ENCODE measurements at places on chromosomes 13 and 19.

- DNase-seq, result no peak
Observed at GRCh38 chr19:29485293-29485692, 40.5 kb upstream of the VSTM2B start.

- peak; percentile 12 for DNase-seq
Observed at GRCh38 chr13:72952529-72953141, 106.2 kb upstream of the KLF5 start.

- no peak for DNase-seq
Observed at GRCh38 chr13:81089371-81090157, 748.6 kb upstream of the SPRY2 start.

GRCh38 chr13:69274231-69274630 is 833.4 kb upstream of the ATXN8OS start:
- DNase-seq, result no peak

- no peak for DNase-seq
Observed at GRCh38 chr13:51405176-51405575, 47.7 kb downstream of the INTS6 start.

DNA sequence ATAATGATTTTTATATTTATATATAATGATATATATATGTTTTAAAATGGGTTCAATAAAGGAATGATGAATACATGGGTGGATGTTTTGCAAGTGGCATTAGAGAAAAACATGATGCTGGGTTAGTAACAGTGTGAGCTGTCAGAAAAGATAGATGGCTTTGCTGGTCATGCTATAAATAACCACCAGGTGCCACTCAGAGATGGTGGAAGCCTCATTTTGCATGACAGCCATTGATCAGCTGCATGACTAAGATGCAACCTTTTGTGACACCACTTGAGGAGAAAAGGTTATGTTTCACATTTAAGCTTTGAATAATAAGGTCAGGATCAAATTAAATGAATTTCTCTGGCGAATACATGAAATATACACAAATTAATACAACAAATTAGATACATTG is 737.7 kb downstream of the PCDH9 start:
- DNase-seq, result peak; percentile 9

- DNase-seq, result no peak
Observed at GRCh38 chr19:19551853-19552192, 13.8 kb downstream of the CILP2 start.

GRCh38 chr13:110524541-110525257 is 36.8 kb downstream of the RAB20 start:
- DNase-seq, result peak; percentile 52

- peak; percentile 71 for DNase-seq
Observed at GRCh38 chr19:12778017-12778904, 2.9 kb upstream of the HOOK2 start.

- DNase-seq, result no peak
Observed at GRCh38 chr13:41246969-41247680, 16.3 kb downstream of the MTRF1 start.

DNA sequence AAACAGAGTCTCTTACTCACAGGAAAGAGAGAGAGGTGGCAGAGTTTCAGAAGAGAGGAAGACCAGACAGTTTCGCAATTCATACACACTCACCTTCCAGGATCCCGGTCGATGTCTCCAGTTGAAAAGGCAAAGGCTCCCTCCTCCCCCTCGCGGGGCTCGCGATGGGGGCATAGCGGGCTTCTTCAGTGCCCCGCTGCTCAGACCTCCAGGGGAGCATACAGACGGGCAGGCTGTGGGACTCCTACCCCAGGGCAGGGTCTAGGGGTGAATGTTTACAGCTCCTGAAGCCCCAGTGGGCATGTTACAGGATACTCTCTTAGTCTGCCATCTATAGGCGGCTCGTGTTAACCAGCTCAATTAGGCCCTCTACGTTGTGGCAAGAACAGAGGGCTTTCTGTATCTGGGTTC is 139.2 kb downstream of the SLITRK5 start:
- no peak for DNase-seq

- no peak for DNase-seq
Observed at GRCh38 chr19:43584484-43584883, 8.9 kb downstream of the PINLYP start.

DNA sequence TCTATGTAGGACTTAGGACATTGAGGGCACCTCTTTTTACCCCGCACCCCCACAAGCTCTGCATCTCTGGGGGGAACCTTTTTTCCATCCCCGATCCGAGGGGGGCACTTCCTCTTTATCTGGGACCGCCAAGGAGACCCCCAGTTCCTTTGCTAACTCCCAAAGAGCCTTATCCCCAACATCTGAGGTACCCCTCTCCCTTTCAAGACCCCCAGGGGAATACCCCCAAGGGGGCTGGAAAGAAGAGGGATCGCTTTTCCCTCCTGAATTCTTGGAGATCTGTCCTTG is 1.1 kb downstream of the TNFSF9 start:
- DNase-seq, result peak; percentile 34

GRCh38 chr13:105513448-105513847 is 1022.0 kb downstream of the EFNB2 start:
- DNase-seq, result no peak

GRCh38 chr19:29449371-29449770 is 76.4 kb upstream of the VSTM2B start:
- DNase-seq, result no peak

DNA sequence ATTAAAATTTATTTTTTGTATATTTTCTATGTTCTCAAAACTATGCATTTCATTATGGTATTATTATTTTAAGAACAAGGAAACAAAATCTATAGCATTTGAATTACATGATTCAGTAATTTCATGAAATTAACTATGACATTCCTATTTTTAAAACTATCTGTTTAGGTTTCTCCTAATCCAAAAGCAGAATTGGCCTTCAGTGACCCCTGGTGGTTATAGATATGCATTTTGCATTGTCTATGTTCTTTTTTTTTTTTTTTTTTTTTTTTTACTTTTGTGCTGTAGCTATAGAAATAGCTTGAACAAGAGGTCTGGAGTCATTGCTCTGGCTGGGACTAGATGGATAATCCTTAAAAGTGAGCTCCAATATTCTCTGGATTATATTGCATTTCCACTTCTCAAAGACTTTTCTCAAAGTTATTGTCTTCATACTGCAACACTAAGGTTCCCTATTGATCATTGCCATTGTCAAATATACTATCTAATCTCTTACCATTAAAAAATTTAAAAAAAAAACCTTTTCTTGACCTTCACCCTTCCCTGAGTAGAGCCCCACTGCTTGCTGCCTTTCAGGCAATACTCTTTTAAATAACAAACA is 15.9 kb upstream of the DNAJC3 start:
- DNase-seq, result peak; percentile 88

DNA sequence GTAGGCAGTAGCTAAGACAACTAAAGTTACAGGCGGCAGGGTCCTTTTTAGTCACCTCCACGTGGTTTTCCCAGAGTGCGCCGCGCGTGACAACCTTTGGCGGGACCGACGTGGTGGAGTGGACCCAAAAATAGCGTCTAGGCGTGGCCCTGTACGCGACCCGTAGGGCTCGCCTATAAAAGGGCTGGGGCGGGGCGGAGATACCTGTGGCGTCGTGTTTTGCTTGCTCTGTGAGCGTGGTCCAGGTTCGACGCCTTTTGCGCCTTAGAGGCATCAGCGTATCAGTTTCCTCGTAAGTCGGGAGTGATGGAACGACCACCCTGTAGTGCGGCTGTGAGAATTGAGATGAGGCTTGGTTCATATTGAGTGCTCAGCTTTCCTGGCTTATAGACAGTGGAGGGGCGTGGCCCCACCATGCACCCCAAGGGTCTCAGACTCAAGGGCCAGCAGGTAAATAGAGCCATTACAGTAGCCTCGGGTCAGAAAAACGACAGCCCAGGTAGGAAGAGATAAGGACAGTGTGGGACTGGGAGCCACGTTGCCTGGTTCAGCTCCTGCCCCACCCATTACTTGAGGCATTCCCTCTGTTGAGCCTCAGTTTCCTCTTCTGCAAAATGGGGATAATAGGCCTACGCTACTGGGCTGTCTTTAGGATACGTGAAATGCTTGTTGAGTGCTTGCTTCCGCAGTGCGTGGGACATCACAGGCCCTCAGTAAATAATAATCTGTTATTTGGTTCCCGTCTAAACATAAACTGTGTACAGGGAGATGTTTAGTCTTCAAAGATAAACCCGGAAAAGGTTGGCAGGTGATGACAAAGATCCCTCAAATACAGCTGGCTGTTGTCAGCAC is 693 bp upstream of the TMED1 start:
- DNase-seq, result peak; percentile 95

DNA sequence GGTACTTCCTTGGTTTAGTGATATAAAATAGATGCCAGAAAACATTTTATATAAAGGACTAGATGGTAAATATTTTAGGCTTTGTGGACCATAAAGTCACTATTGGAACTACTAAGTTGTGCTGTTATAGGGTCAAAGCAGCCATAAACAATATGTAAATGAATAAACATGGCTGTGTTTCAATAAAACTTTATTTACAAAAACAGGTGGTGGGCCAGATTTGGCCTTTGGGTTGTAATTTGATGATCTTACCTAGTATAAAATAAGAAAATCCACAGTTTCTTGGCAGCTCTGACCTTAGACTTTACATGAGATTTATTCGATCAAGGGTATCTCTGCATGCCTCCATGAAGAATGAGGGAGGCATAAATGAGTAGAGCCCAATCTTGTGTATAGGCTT is 232.0 kb upstream of the PCDH9 start:
- DNase-seq, result no peak

DNA sequence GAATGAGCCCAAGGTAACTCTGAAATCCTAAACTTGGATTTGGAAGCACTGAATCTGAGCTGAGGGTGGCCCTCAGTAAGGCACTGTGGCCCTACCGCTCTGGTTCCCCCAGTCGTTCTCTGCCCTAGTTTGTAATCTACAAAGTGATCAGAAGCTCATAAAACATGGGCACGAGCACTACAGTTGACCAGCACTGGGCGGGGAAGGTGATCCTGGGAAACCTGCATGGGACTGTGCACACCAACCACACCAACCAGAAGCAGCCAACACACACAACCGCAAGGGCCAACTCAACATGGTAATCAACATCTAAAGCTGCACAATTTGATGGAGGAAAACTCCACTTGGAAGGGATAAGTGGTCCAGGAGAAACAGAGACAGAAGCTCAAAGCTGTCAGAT is 22.9 kb downstream of the SLC7A1 start:
- DNase-seq, result no peak

DNA sequence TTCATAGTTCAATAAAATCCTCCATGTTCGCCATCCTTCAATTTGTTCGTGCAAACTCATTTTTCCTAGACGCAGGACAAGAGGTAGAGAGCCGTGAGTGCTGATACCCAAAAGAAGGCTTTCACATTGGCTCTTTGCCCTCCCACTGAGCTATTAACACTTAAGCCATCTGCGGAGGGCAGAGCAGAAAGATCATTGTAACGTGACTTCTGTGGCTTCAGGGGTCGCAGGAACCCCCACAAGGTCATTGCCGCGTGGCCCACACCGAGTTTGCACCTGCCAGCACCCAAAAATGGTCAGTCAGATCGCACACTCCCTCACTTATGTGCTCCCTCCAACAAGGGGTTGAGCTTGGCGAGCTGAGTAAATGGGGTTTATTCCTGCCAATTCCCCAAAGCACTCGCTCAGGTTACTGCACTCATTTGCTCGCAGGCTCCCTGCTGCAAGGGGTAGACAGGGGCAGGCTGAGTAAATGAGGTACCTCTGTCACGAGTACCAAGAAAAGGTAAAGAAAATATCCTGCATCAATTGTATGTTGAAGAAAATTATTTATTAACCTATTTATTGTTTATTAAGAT is 144.1 kb downstream of the PRR20E start:
- DNase-seq, result no peak

DNA sequence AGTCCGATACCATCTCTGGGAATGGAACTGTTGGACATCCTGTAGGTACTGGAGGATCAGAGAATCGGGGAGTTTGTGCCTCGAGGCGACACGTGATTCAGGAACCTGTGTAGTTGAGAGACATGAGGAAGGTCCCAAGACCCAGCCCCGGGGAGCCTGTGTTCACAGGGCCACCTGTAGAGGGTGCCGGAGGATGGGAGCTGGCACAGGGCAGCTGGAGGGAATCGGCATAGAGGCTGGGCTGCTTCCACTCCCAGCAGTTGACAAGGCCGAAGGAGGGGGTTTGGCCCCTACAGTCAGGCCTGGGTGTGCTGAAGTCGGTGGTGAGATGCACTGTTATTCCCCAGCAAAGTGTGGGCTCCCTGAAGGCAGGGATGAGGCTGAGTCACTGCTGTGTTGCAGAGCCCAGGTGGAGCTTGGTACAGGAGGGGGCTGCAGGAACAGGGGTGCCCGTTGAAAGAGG is 2.5 kb upstream of the ISYNA1 start:
- peak; percentile 74 for DNase-seq

DNA sequence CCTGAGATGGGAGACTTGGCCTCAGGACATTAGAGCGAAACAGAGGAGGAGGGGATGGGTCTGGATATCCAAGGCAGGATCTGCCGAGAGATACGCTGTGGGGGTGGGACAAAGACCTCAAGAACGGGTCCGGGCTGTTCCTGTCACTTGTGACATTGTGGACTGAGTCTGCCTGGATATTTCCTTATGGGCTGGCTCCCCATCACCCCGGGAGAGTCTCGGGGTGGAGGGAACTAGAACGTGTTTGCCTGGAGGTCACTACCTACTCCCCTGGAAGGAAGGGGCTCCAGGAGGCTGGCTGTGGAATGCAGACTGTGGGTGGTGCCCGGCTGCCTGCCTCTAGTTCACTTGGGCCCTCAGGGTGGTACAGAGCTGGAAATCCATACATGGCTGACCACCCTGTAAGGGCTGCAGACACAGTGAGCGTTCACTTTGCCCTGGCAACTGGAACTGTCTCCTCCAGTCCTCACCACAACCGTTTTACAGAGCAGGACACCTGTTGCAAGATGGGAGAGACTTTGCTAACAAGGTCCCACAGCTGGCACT is 26.4 kb downstream of the DNM2 start:
- no peak for DNase-seq

GRCh38 chr13:83563499-83563898 is 318.8 kb downstream of the SLITRK1 start:
- no peak for DNase-seq

DNA sequence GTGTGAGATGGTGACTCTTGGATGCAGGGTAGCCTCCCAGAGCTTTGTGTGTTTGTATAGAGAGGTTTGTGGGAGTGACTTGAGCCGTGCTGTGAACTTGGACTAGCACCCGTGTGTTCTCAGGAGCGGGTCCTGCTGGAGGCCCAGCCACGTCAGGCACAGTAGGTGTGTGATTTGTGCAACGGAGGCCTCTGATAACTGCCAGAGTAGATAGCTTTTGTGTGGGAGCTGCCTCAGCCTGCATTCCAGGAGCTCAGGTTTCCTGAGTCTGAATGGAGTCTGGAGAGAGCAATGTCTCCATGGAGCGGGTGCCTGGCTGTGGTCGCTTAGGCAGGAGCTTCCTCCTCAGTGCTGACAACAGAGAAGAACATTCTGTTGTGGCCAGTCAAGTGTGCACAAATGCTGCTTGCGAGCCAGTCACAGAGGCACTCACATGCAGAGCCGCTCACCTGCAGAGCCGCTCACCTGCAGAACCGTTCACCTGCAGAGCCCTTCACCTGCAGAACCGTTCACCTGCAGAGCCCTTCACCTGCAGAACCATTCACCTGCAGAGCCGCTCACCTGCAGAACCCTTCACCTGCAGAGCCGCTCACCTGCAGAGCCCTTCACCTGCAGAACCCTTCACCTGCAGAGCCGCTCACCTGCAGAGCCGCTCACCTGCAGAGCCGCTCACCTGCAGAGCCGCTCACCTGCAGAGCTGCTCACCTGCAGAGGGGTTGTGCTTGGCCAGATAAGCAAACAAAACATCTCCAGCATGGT is 32.6 kb downstream of the TFDP1 start:
- DNase-seq, result peak; percentile 27

GRCh38 chr13:28530729-28531076 is 35.8 kb upstream of the FLT1 start:
- peak; percentile 26 for DNase-seq
